Calu3 (cell line): ENCODE measurements at places on chromosomes 6 and 20.

DNA sequence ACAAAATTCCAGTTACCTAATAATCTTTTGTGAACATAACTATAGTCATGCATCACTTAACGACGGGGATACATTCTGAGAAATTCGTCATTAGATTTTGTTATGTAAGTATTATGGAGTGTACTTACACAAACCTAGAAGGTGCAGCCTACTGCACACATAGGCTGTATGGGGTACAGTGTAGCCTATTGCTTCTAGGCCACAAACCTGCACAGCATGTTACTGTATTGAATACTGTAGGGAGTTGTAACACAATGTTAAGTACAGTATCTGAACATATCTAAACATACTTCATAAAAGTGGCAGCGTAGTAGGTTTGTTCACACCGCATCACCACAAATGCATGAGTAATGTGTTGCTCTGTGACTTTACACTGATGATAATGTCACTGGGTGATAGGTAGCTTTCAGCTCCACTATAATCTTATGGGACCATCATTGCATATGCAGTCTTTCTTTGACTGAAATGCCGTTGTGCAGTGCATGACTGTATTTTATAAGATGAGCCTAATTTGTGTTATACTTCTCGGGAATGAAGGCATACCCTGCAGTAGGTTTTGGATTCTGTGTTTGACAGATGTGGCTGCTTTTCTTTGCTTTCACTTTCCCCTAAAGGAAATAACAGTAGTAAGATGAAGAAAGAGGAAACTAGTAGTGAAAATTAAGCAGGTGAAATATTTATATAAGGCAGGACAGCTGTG is 365.6 kb downstream of the FARS2 start:
- DNase-seq = no peak

DNA sequence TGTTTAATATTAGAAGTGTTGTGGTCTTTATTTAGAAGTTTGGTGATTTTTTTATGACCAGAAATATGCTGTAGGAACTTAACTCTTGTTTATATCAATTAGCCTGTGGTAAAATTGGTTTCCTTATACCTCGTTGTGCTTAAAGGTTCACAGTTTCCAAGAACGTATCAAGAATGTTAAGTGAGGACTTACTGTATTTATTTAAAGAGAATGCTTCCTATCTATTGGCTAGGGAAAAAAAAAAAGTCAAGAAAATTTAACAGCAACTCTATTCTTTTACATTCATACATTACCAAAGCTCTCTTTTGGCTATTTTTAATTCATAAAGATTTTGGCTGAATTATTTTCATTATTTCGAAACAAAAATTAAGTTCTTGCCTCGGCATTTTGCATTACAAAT is 1.6 kb downstream of the KIAA0319 start:
- no peak for DNase-seq

DNA sequence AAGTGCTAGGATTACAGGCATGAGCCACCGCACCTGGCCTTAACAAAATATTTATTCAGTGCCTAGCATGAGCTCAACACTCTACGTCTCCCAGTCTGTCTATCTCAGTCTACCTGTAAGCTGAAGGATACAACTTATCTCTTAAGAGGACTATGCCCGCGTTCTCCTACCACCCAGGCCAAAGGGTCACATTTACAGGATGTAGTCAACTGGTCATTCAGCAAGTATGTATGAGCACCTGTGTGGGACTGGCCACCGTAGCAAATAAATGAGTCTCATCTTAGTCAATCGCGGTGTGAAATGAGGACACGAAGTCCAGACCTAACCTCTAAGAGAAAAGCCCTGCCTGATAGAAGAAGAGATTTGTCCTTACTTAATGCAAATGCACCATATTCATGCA is 49.9 kb downstream of the MUC22 start:
- DNase-seq = peak; percentile 42

- peak; percentile 89 for DNase-seq
These were observed at the start of gene PRRC2A for GRCh38 chr6:31620586-31621319. TSS of gene PRRC2A (plus strand) at chr6:31620715. CDS start at chr6:31622790, 2,075 bp downstream.

GRCh38 chr6:28377879-28378278 is 21.7 kb downstream of the ZSCAN12 start:
- DNase-seq = no peak

DNA sequence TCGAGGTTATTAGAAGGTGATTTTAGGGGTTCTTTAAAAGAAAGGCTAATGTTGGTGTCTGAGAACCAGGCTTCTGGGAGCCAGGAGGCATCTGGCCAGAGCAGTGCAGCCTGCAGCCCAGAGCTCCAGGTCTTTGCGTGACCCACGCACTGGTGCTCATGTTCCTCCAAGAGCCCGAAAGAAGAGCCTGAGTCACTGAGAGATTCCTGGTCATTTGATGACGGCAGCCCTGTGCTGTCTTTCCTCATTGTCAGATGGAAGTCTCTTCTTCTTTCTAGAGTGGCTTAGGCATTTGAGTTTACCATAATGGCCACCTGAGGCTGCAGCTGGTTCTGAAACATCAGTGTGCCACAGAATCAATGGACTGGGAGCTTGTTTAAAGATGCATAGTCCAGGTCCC is 46.4 kb downstream of the CD109 start:
- DNase-seq = no peak

DNA sequence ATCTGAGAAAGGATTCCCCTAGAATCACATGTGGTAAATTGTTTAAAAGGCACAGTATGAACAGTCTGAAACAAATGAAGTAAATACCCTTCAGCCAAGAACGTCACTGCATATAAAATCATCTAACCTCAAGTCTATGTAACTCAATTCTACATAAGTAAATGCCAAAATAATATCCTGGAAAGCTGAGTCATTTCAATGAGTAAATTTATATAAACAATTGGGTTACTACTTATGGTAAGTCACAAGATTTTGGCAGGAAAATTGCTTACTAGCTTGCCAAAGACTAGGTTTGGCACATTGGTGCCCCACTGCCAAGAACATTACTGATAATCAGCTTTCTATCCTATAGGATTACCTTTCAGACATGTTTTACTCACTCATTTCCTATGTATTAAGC is 8.4 kb downstream of the GMDS start:
- DNase-seq = no peak

- no peak for DNase-seq
These were observed 853.6 kb downstream of the C6orf118 start for GRCh38 chr6:164455835-164456234.

GRCh38 chr20:51083447-51083846 is 60.5 kb upstream of the KCNG1 start:
- DNase-seq = no peak

DNA sequence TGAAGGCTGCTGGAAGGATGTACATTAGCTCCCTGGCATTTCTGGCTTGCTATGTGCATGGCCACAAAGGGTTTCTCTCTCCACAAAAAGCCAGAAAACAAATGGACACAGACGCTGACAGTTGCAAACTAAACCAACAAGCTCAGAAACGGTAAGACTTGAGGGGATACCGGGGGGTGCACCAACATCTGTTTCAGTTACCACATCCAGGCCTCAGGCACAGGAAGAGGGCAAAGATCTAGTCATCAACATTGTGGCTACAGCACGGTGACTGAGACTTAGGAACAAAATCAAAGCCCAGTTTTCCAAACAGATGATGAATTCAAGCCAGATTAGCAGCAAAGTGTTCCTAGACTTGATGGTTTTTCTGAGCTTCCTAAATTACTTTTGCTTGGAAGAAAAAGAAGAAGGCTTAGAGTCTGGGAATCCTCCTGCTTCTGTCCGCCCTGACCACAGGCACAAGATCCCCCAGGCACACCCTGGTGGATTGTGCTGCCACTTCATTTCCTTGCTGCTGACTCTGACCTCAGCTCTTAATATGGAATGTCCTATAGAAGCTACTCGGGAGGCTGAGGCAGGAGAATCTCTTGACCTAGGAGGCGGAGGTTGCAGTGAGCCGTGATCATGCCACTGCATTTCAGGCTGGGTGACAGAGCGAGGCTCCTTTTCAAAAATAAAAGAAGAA is 54.2 kb upstream of the ADGRF1 start:
- no peak for DNase-seq

DNA sequence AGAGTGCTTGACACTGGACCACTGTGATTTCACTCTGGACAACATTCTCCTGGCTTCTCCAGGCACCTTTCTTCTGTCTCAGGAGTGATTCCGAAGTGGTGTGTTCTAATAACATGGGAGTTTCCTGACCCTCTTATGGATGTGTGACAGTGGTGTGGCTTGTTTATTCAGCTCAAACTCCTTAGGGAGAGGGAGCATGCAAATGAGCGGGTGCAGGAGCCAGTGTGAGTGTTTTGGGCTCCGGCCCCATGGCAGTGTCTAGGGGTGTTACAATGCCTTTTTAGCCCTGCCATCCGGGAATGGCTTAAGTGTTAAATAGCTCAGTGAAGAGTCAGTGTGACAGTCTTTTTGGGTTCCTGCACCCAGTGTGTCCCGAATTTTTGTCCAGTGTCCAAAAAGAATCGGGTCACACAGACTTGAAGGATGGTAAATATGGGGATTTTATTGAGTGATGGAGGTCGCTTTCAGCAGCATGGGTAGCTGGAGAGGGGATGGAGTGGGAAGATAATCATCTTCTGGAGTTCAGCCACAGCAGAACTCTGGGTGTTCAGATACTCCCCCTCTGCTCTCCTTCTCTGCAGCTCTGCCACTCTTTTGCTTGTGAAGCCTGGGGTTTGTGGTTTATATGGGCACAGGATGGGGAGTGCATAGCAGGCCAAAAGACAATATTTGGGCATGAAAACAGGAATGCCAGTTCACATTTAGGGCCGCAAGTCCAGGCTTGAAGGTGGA is 928.9 kb upstream of the CITED2 start:
- DNase-seq = no peak

GRCh38 chr6:140661691-140662090 is 1287.2 kb upstream of the CITED2 start:
- no peak for DNase-seq

GRCh38 chr6:20197251-20197650 is 15.0 kb downstream of the MBOAT1 start:
- no peak for DNase-seq

- DNase-seq = no peak
These were observed 38.3 kb upstream of the CD2AP start for GRCh38 chr6:47439348-47439668.

DNA sequence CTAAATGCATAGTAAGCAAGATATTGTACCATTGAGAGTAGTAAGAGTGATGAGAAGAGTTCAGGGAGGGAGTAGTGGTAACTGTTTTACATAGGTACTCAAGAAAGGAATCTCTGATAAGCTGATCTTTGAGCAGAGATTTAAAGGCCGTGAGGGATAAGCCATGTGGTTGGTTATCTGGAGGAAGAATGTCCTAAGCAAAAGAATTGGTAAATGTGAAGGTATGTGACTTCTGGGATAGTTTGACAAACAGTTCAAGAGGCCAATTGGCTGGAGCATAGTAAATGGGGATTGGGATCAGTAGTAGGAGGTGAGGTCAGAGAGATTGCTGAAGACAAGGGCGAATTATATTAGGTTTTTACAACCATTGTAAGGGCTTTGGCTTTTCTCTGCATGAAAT is 40.1 kb downstream of the PLCB1 start:
- DNase-seq = no peak

- DNase-seq = no peak
These were observed 143.6 kb upstream of the STXBP5 start for GRCh38 chr6:147060636-147061035.

- DNase-seq = no peak
These were observed 52.7 kb upstream of the MYB start for GRCh38 chr6:135128268-135128914.

DNA sequence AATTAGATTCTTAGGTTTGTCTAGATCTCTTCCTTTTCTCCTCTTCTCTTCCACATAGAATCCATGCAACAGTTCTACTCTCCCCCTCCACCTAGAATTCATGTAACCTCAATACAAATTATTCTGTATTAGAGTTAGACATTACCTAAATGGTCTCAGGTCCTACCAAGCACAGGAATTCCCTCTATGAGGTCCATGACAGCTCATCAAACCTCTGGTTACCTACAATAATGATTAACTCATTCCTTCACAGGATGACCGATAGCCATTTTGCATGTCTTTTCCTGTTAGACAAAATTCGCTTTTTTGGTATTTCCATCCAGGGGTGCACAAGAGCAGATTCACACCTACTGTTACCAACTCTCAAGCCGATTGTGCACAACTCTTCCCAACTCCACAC is 27.4 kb upstream of the BMP2 start:
- no peak for DNase-seq
